EH (cell line): ENCODE measurements at places on chromosomes 6 and 20.
A peak's percentile ranks its signal among the peaks of the same experiment; 100 is the strongest.

DNA sequence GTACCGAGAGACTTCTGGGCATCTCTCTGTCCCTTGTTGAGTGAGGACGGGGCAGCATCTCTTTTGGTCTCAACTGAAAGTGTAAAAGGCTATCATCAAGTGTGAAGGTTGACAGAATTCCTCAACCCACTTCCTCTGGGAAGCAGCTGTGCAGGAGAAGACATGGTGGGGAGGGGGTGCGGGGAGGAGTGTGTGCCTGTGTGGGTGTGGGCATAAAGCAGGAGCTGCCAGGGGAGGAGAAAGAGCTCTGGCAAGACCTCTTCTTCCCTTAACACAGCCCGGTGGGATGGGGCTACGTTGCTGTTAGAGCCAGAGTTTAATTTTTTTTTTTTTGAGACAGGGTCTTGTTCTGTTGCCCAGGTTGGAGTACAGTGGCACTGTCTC is 31.8 kb downstream of the CPXM1 start:
- no peak for DNase-seq

DNA sequence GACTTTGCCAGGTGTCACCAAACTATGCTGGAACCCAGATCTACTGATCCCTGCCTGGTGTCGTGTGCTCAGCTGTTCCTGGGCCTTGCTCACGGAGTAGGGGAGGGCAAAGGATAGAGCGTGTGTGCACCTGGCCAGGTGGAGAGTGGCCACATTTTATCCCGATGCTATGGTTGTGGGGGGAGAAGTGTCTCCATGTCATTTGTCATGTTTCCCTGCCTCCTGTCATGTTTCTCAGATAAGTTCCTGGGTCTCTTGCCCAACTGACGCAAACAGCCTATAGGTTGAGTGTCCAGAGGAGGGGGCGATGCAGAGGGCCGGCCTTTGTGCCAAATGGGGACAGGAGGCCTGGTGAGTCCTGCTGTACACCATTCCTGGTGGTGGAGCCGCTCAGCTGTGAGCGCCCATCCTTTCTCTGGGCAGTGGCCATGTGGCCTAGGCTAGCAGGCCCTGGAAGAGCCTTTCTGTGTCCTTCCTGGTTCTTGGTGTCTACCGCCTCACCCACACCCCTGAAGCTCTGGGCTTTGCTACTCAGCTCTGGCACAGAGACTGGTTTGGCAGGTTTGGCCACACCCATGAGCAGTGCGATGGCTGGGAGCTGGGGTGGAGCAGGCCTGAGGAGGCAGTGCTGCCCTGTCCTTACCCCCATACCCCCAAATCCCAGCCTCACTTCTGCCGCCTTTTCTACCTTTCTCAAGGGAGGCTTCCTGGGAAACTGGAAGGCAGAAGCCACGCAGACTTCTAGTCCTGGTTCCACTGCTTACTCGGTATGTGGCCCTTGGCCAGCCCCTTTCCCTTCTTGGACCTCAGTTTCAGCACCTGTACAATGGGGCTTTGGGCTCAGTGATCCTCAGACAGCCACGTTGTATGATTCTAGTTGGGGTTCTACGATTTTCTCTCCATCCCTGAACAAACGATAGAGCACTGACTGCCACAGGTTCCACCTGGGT is 32.3 kb upstream of the EPB41L1 start:
- DNase-seq: no peak

DNA sequence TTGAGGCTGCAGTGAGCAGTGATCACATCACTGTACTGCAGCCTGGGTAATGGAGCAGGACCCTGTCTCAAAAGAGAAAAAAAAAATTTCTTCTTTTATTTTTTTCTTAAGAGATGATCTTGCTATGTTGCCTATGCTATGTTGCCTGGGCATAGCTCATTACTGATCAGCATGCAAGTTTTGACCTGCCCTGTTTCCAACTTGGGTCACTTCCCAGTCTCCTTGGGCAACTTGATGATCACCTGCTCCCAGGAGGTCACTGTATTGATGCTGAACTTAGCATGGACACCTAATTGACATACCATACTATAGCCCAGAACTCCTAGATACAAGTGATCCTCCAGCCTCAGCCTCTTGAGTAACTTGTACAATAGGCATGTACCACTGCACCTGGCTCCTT is 30.7 kb upstream of the NANP start:
- DNase-seq: no peak

- DNase-seq: no peak
Observed at GRCh38 chr6:34106900-34107299, 39.0 kb downstream of the GRM4 start.

DNA sequence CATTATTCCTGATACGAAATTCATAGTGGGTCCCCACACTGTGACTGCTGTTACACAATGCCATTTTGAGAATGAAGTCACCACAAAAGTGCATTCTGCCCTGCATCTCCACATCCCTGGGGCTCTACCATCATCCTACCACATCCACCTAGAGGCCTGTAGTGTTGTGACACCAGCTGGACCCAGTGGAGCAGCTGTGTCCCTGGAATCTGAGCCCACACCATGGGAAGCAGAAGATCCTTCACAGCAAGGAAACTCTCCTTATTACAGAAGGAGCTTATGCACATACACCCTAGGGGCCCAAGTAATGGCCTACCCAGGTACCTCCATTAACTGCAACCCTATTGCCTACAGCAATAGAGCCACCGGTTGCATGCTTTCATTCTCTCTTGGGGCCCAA is 566.6 kb upstream of the EPHA7 start:
- DNase-seq: no peak

DNA sequence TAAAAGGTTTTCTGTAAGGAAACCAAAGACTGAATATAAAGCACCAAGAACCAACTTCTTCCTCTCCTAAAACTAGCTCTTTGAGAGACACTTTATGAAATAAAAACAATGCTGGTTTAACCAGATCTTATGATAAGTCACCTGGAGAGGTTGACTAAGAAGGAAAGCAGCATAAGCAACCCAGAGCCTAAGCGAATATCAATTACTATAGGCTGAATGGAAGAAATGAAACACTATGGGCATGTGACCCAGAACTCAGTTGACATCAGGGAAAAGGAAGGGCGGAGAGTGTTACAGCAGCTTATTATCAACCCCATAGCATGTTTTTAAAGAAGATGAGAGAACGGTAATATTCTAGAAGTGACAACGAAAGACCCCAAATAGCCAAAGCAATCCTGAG is 94.1 kb upstream of the STMND1 start:
- no peak for DNase-seq

DNA sequence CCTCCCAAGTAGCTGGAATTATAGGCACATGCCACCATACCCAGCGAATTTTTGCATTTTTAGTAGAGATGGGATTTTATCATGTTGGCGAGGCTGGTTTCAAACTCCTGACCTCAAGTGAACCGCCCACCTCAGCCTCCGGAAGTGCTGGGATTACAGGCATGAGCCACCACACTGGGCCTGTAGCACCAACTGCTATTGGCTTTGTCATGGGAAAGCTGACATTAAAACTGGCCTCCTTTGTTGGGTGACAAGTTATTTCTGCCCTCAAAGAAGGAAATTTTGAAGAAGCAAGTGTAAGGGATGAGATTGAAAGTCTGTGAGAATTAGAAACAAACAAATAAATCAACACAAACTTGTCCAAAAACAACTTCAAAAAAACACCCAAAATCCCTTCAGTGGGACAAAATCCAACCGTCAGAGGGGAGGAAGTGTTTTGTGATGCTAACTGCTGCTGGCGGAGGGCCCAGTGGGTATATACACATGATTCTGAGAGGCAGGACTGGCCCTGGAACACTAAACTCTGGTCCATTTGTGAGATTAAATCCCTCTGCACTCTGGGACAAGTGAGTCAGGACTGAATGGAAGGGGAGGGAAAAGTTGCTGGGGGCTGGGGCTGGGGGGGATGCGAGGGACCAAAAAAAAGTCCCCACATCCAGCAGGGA is 87.5 kb upstream of the NAA20 start:
- DNase-seq: no peak

- peak; percentile 24 for DNase-seq
Observed at GRCh38 chr6:112717856-112718255, 370.7 kb downstream of the RFPL4B start.

- no peak for DNase-seq
Observed at GRCh38 chr20:30593572-30593971, 663.9 kb upstream of the DEFB115 start.

GRCh38 chr20:43961541-43962471 is 47.2 kb downstream of the TOX2 start:
- no peak for DNase-seq

- no peak for DNase-seq
Observed at GRCh38 chr6:147805155-147805554, 296.7 kb downstream of the SAMD5 start.

DNA sequence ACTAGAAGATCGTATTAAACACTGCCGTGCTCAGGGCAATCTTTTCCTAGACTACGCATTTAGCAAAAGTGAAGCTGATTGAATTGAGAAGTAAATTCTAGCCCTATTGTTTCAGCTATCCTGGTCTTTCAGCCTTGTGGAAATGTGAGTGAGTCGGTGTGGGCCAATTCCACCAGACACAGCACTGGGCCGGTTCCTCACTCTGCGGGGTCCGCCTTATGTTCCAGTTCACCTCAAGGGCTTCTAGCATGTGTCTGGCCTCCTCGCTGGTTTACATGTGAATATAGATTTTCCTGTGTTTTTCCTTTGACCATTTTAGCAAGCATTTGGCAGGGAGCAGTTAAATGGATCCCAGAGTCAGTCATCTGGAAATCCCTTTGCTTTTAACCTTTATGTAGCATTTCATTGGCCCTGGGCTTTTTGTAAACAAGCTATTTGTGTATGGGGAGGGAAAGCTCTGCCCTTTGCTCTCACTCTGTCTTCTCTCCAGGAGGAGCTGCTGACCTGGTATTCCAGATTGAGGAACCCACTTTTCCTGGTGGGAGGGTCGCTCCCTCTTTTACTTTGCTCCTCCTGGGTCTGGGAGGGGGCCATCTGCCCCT is 12.4 kb upstream of the GTSF1L start:
- DNase-seq: no peak

DNA sequence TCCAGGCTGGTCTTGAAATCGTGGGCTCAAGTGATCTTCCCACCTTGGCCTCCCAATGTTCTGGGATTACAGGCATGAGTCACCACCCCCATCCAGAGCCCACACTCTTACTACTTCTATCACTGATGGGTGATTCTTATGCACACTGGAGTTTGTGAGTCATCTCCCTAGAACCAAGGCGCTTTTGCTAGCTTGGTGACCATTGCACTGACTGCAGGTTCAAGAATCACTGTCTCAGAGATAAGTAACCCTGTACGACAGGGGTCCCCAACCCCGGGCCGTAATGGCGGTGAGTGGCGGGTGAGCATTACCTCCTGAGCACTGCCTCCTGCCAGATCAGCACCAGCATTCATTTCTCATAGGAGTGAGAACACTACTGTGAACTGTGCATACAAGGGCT is 118.8 kb downstream of the MAP3K7 start:
- DNase-seq: peak; percentile 15

GRCh38 chr20:38466171-38466570 is 6.5 kb upstream of the RALGAPB start:
- no peak for DNase-seq

DNA sequence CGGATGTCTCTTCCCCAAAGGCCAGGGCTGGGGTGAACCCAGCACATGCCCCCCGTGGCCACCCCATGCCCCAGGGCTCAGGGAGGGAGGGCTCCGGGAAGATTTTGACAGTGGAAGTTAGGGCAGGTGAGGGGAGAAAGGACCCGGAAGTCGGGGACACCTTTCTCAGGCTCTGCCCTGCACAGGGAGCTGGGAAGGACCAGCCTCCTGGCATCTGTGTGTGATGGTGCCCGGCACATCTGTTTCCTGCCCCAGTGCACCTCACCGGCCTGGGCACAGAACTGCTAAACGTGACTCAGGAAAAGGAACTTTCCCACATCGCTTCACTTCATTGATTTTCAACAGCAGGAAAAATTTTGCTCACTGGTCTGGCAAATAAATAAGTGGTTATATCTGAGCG is 141.1 kb upstream of the AFDN start:
- DNase-seq: no peak

- peak; percentile 89 for DNase-seq
Observed at GRCh38 chr6:121879149-121879548, 443.7 kb downstream of the GJA1 start.

- DNase-seq: peak; percentile 77
Observed at GRCh38 chr6:155523821-155524651, 68.4 kb upstream of the NOX3 start.

DNA sequence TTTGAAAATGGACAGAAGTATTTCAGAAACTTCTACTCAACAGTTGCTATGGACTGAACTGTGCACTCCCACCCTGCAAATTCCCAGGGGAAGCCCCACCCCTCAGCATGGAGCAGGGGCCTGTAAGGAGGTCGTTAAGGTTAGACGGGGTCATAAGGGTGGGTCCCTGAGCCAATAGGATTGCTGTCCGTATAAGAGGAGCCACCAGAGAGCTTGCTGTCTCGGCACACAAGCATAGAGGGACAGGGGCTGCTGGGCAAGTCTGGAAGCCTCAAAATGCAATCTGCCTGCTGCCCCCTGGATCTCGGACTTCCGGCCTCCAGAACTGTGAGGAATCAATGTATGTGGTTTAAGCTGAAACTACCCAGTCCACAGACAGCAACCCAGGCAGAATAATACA is 37.4 kb upstream of the AFDN start:
- no peak for DNase-seq

DNA sequence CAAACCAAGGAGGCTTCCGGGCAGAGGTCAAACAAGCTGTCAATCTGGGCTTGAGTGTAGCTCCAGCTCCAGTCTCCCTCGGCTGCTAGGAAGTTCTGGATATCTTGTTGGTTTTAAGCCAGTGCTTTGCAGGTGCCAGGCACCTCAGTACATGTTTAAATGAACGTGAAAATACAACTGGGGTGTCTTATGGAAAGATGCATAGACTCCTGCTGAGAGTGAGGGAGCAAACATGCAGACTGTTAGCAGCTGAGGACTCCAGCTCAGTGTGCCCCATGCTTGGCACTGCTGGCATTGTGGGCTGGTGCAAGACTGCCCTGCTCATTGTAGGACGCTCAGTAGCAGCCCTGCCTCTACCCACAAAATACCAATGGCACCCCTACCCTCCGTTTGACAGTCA is 28.5 kb downstream of the ERMARD start:
- DNase-seq: no peak

- peak; percentile 93 for DNase-seq
Observed at GRCh38 chr6:111604259-111605099, 1.2 kb downstream of the TRAF3IP2 start.

- peak; percentile 38 for DNase-seq
Observed at GRCh38 chr6:116476002-116476678, 15.0 kb downstream of the CALHM6 start.
